ENCODE measurements at places on chromosomes 7 and 10. TPM values are rescaled to one million over a fixed set of nuclear protein-coding genes. Genes with fewer than 3 reads are reported as not detected.

CYP26C1 gene
- total RNA-seq: 0.44 TPM

GRCh38 chr10:127408733-127409132 is 140.4 kb upstream of the NPS start:
- peaks cover 25% of the 10 kb centered on the region for H3K36me3 ChIP-seq
- no peak for DNase-seq
- no peak overlapping the region for H3K4me3 ChIP-seq
- peak overlapping the region; percentile 64 for H3K27ac ChIP-seq

- H3K27ac ChIP-seq: no peak overlapping the region
- no peaks in the 10 kb centered on the region for H3K27me3 ChIP-seq
- no peak overlapping the region for H3K4me3 ChIP-seq
- DNase-seq: no peak
- H3K4me1 ChIP-seq: peaks cover 4% of the 10 kb centered on the region
Measured at GRCh38 chr10:7913126-7913872, 95.0 kb downstream of the TAF3 start.

GRCh38 chr7:117704063-117704462 is 169.2 kb downstream of the CTTNBP2 start:
- no peak for DNase-seq
- H3K4me1 ChIP-seq: no peaks in the 10 kb centered on the region
- no peak overlapping the region for H3K27ac ChIP-seq
- peaks cover 2% of the 10 kb centered on the region for H3K36me3 ChIP-seq
- H3K4me3 ChIP-seq: no peak overlapping the region

DNA sequence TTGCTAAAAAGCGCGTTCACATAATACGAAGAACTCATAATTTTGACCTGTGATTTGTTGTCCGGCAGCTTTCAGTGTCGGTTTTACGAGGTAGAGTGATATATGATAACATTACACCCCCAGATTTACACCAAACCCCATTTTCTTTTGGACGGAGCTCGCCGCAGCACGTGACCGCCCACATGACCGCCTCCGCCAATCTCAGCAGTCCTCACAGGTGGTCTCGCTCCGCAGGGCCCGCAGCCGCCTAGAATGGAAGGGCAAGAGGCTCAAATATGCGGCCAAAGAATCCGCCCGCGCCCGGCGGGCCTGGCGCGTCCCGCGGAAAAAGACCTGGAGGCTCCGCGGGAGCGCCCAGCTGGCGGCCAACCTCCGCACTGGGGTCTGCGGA is at the start of gene HOXA7:
TSS of gene HOXA7 (minus strand) at position 168 of the 391 bp plus-strand sequence. CDS start at position 38, 130 bp downstream.
- peak within 1 kb of the TSS; percentile 96 for H3K27ac ChIP-seq
- H3K36me3 ChIP-seq: peaks cover 13% of the 10 kb centered on the region
- H3K27me3 ChIP-seq: peaks cover 81% of the 10 kb centered on the region
- peaks cover 60% of the 10 kb centered on the region for H3K4me1 ChIP-seq
- H3K4me3 ChIP-seq: peak within 1 kb of the TSS; percentile 87
- DNase-seq: no peak

- no peak overlapping the region for H3K4me3 ChIP-seq
- peaks cover 13% of the 10 kb centered on the region for H3K4me1 ChIP-seq
- no peak for DNase-seq
- H3K36me3 ChIP-seq: no peaks in the 10 kb centered on the region
Measured at GRCh38 chr7:132390705-132391104, 185.6 kb downstream of the PLXNA4 start.

GRCh38 chr7:136062625-136063325 is 85.6 kb upstream of the MTPN start:
- peaks cover 68% of the 10 kb centered on the region for H3K4me1 ChIP-seq
- no peaks in the 10 kb centered on the region for H3K27me3 ChIP-seq
- H3K27ac ChIP-seq: peak overlapping the region; percentile 76
- no peak for DNase-seq
- H3K4me3 ChIP-seq: no peak overlapping the region

DNA sequence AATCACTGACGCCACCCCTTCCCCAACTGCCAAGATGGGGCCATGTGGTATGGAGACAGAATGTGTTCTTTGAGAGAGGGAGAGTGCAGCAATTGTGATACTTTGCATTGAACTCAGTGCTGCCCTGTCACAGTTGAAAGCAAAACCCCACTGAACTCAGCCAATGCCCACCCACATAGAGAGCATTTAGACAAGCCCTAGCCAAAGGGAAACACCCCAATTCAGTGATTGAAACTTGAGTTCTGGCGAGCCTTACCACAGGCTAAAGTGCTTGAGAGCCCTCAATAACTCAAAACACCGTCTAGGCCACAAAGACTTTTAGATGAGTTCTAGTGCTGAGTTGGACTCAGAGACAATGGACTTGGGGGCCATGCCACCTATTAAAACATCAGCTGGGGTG is 751.9 kb upstream of the POT1 start:
- no peaks in the 10 kb centered on the region for H3K4me1 ChIP-seq
- H3K27me3 ChIP-seq: no peaks in the 10 kb centered on the region
- no peaks in the 10 kb centered on the region for H3K36me3 ChIP-seq
- H3K27ac ChIP-seq: no peak overlapping the region
- no peak for DNase-seq

DNA sequence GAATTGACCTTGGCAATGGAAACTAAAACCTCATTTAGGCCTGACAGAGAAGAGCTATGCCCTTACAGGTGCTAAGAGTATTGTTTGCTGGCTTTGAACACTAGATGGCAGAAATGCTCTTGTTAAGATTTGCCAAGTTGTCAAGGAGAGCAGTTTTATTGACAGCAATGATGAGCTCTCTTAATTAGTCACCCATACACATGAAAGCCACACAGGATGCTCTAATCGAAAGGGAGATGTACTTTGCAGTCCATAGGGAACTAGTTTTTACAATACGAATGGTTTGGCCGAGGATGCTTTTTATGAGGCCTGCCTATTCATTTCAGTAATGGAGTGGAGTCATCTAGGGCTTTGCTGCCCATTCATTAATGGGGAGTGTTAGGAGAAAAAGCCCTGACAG is 45.4 kb upstream of the MBL2 start:
- no peaks in the 10 kb centered on the region for H3K27me3 ChIP-seq
- H3K4me3 ChIP-seq: no peak overlapping the region
- no peaks in the 10 kb centered on the region for H3K36me3 ChIP-seq
- peaks cover 19% of the 10 kb centered on the region for H3K4me1 ChIP-seq
- no peak overlapping the region for H3K27ac ChIP-seq

GRCh38 chr10:131444286-131444685 is 132.8 kb upstream of the TCERG1L start:
- no peaks in the 10 kb centered on the region for H3K36me3 ChIP-seq
- peaks cover 69% of the 10 kb centered on the region for H3K27me3 ChIP-seq
- no peak overlapping the region for H3K27ac ChIP-seq
- H3K4me3 ChIP-seq: no peak overlapping the region
- H3K4me1 ChIP-seq: no peaks in the 10 kb centered on the region

- no peak overlapping the region for H3K4me3 ChIP-seq
- no peaks in the 10 kb centered on the region for H3K27me3 ChIP-seq
- no peak for DNase-seq
- H3K36me3 ChIP-seq: no peaks in the 10 kb centered on the region
- H3K4me1 ChIP-seq: peaks cover 13% of the 10 kb centered on the region
Measured at GRCh38 chr10:90470966-90471365, 386.9 kb downstream of the HTR7 start.

GRCh38 chr7:118006979-118007378 is 133.7 kb upstream of the CTTNBP2 start:
- H3K4me3 ChIP-seq: no peak overlapping the region
- H3K4me1 ChIP-seq: peaks cover 13% of the 10 kb centered on the region
- no peaks in the 10 kb centered on the region for H3K36me3 ChIP-seq
- DNase-seq: no peak
- H3K27me3 ChIP-seq: no peaks in the 10 kb centered on the region

GRCh38 chr7:43535031-43535451 is 47.9 kb upstream of the STK17A start:
- no peak overlapping the region for H3K4me3 ChIP-seq
- H3K27ac ChIP-seq: no peak overlapping the region
- no peaks in the 10 kb centered on the region for H3K36me3 ChIP-seq
- H3K4me1 ChIP-seq: peaks cover 20% of the 10 kb centered on the region

- DNase-seq: no peak
- H3K4me1 ChIP-seq: no peaks in the 10 kb centered on the region
- peaks cover 3% of the 10 kb centered on the region for H3K27me3 ChIP-seq
- no peaks in the 10 kb centered on the region for H3K36me3 ChIP-seq
- no peak overlapping the region for H3K27ac ChIP-seq
Measured at GRCh38 chr7:41277561-41277960, 425.3 kb downstream of the INHBA start.
